ENCODE measurements at places on chromosomes 12 and 14. TPM values are rescaled to one million over a fixed set of nuclear protein-coding genes. Genes with fewer than 3 reads are reported as not detected.

Gene STAT2
- 153 TPM for polyA plus RNA-seq

GRCh38 chr12:74535536-74535935 is 2.1 kb upstream of the ATXN7L3B start:
- no peak for DNase-seq

DNA sequence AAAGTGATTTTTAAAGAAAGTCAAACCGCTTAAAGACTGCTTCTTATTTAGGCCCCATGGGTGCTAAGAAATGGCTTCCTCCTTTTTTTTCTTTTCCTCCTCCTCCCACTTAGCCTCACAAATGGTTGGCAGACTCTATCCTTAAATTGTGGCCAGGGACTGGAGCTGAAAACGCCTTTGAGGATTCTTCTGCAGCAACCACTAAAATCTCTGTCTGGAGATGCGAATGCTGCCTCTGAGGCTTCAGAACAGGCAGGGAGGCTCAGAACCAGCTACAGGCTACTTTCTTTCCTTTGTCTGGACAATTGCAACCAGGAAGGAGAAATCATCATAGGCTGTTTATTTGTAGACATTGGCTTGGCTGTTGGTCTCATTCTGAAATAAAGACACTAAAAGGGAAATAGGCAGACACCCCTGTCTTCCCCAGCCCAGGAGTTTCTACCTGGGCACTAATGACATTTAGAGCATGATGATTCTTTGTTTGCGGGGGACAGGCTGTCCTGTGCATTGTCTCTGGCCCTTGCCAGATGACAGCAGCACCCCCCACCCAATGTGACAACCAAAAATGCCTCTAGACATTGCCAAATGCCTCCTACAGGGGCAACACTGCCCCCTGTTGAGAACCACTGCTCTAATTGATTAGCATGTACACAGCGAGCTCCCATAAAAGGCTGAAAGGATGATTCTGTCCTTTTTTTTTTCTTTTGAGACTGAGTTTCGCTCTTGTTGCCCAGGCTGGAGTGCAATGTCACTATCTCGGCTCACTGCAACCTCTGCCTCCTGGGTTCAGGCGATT is 50.3 kb downstream of the MAP1LC3B2 start:
- no peak for DNase-seq

DNA sequence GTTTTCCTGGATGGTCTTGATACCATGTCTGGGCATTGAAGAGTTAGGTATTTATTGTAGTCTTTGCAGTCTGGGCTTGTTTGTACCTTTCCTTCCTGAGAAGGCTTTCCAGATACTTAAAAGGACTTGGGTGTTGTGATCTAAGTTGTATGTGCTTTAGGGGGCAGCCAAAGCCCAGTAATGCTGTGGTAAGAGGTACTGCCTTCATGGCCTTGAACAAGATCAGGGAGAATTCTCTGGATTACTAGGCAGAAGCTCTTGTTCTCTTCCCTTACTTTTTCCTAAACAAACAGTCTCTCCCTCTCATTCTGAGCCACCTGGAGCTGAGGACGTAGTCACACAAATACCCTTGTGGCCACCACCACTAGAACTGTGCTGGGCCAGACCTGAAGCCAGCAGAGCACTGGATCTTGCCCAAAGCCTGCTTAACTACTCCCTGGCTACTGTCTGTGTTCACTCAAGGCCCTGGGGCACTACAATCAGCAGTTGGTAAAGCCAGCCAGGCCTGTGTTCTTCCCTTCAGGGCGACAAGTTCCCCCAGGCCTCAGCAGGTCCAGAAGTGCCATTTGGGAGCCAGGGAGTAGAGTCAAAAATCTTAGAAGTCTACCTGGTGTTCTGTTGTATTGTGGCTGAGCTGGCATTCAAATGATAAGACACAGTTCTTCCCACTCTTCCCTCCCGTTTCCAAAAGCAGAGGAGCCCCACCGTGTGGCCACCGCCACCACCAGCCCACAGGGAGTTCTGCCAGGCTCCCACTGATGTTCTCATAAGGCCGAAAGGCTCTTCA is 11.4 kb downstream of the PRORP start:
- no peak for DNase-seq

DNA sequence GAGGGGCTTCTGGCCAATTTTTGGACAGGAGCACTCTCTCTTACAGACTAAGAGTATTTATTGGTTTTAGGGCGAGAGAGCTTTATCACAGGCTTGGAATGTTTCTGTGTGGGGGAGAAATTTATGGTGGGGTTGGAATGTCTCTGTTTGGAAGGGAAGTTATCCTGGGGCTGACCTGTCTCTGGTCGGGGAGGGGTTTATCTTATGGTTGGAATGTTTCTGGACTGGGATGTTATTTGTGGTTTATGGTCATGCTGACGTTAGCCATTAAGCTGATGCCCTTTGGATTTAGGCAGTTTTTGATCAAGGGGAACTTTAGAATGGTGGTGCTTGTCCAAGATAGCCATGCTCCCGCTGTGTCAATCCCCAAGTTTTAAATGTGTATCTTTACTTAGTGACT is 614.8 kb downstream of the DIO2 start:
- DNase-seq, result no peak

GRCh38 chr12:120091371-120092090 is 25.0 kb downstream of the RAB35 start:
- DNase-seq, result no peak

Gene SLC39A5
- polyA plus RNA-seq, result 51.0 TPM

Gene TRPV4
- 16.5 TPM for polyA plus RNA-seq

GRCh38 chr14:89320381-89321000 is 96.5 kb downstream of the FOXN3 start:
- DNase-seq, result no peak

- DNase-seq, result no peak
These were observed 7.6 kb upstream of the STAT6 start for GRCh38 chr12:57118711-57119271.

DNA sequence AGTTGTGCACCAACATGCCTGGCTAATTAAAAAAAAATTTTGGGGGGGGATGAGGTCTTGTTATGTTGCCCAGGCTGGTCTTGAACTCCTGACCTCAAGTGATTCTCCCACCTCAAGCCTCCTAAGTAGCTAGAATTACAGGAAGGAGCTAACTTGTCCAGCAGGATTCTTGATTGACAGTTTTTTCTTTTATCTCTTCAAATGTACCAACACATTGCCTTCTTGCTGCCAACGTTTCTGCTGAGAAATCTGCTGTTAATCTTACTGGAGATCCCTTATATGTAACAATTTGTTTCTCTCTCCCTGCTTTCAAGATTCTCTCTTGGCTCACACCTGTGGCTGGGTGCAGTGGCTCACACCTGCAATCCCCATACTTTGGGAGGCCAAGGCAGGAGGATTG is 22.4 kb upstream of the MARK3 start:
- DNase-seq, result no peak

Gene ACADS
- 14.5 TPM for polyA plus RNA-seq

All from left kidney (tissue), 8 donors.